ENCODE measurements at places on chromosomes 5 and 9.

DNA sequence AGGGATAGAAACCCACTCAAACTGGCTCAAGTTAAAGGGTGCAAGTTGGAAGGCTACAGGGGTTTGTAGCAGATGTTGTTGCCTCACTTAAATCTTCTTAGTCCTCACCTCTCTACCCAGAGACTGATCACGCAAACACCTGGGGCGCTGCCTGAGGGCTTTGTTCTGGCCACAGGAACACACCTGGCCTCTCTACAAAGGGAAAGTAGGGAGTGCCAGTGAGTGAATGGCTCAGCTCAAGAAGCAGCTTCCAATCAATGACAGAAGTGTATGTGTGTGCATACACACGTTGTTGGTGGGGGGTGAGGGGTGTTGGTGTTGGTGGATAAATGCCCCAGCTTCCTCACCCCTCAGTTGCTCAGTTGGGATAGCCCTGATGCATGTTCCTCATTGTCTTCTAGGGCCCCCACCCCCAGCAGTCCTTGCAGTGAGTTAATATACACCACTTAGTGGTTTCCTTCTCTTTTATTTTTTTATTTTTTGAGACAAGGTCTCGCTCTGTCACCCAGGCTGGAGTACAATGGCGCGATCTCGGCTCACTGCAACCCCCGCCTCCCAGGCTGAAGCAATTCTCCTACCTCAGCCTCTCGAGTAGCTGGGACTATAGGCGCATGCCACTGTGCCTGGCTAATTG is 30.6 kb upstream of the CTNNA1 start:
- DNase-seq = no peak

GRCh38 chr9:81666123-81666522 is 23.2 kb downstream of the TLE1 start:
- no peak for DNase-seq

- no peak for DNase-seq
These were observed 63.1 kb downstream of the CXXC5 start for GRCh38 chr5:139711067-139711905.

DNA sequence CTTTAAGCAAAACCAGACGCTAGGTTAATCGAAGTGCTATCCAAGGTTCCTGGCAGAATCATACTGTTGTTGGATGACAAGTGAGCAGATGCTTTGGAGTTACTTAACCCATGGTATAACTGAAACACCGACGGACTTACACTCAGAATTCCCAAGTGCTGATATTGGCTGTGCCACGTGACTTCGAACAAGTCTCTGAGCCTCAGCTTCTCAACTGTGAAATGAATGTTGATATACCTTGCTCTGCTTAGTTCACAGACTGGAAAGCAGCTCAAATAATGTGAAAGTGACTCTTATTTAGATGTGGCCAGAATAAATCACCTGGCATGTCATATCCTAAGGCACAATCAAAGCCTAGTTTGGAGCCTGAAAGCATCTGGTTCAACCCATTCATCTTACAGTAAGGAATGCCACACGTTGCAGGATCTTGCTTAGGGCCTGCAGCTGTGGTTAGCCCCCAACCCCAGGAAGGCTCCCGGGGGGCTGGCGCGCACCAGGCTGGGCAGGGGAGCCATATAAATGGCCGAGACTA is 759 bp downstream of the GEMIN5 start:
- no peak for DNase-seq

DNA sequence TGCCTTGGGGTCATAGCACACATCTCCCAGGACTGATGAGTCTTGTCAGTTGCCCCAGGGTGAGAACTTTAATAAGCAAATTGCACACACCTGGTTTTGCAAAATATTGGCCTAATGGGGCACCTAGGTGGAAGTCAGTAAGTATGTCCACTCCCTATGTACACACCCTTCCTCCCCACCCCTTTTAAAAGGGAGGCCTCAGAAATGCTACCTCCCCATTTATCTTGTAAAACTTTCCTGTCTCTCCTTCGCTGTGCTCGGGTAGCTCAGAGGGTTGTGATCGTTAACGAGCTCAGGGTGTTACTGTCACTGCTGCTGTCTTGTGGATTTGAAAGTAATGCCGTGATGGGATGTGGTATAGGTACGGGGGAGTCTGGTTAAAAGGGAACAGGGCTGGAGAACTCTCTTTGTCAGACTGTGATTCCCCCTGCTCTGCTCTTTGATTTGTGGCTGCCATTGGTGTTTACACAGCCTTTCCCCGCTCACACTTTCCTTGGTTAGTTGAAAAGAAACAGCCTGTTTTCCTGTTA is 26.2 kb downstream of the ZNF462 start:
- no peak for DNase-seq

DNA sequence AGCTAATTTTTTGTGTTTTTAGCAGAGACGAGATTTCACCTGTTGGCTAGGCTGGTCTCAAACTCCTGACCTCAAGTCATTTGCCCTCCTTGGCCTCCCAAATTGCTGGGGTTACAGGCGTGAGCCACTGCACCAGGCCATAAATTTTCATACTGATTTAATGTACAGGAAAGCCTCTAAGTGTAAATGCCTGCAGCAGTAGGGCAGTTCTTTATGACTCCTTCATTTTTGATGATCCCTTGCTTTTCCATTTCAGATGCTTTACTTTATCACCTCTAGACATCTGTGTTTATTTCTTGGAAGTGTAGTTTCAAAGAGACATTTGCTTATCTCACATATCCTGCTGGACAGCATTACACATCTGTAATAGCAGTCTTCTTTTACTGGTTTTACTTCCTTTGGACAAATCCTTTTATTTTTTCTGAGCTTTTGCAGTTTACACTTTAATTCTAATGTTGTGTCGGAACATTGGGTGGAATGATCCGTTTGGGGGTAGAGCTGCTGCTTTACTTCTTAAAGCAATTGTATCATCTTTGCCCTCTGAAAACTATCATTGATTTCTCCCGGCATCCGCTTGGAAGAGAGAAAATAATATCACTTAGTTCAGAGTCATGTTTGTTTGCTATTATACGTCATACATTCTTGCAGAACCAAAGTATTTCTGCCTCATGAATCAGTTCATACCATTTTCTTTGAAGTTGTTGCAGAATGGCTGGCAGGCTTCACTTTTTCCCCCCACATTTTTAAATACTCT is 36.0 kb downstream of the SCGB3A1 start:
- no peak for DNase-seq

GRCh38 chr5:177124486-177124991 is 9.0 kb upstream of the NSD1 start:
- no peak for DNase-seq

- DNase-seq = no peak
These were observed 9.9 kb downstream of the LEAP2 start for GRCh38 chr5:132883261-132883834.

DNA sequence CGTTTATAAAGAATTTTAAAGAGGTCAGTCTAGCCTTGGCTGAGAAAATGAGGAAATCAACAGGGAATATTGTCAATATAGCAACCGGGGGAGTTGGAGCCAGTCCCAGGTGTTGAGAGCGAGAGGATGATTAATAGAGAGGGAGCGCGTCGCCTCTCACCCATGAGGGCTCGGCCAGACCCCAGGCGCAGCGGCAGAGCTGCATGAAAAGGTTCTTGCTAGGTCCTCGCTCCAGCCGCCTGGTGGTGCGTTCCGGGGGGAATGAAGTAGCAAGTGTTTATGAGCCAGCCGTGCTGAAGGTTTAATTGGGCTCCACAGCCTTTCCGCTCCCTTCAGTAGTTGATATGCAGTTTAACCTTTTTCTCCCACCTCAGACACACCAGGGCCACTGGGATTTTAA is 167.3 kb upstream of the IRX1 start:
- no peak for DNase-seq

DNA sequence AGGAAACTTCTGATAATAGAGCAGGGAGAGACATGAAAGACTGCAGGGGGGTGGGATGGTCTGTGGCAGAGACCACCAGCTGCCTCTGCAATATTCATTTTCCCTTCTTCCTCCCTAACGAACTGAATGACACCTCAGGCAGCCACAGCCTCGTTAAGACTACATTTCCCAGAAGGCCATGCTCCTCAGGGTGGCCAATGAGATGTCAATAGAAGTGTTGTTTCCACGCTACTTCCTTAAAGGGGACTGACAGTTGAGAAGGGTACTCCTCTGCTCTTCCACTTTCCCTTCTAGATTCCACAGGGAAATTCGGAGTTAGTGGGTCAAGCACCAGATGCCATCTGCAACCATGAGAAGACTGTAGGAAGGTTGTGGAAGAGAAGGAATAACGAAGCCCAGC is 52.0 kb upstream of the DAPK1 start:
- peak; percentile 28 for DNase-seq

- DNase-seq = no peak
These were observed 44.2 kb upstream of the CKMT2 start for GRCh38 chr5:81188962-81189361.

GRCh38 chr5:145347026-145347616 is 488.0 kb downstream of the PRELID2 start:
- no peak for DNase-seq

- no peak for DNase-seq
These were observed 271.0 kb upstream of the HAPLN1 start for GRCh38 chr5:83991566-83992224.

- DNase-seq = no peak
These were observed 10.9 kb downstream of the ZNF169 start for GRCh38 chr9:94270009-94270408.

DNA sequence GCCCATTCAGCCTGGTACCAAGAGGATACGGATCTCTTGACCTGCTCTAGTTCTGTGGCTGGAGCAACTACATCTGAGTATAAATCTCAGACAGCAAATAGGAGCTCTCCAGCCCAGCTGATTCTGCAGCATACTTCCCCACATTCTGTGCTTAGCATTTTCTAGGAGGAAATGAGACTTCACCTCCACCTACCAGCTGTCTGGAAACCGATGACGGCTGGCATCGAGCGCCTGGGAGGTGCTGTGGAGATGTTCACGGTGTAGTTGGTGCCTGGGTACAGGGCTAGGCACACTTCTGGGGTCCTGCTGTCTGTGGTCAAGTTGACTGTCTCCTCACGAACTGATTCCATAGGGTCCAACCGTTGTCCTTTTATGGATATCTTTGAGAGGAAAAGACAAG is 63.6 kb downstream of the SUSD1 start:
- no peak for DNase-seq

DNA sequence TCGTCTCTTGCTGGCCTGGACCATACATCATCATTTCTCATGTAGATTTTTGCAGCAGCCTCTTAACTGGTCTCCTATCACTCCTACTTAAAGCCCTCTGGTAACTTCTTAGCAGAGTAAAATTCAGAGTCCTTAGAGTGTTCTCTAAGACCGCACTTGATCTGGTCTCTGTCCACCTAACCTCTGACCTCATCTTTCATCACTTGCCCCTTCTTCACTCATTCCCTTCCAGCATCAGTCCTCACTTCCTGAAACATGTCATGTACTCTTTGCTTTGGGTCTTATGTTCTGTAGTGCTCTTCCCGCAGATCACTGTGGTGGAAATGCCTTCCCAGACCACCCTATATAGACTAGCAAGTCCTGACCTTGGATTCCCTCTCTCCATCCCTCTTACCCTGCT is 9.8 kb downstream of the LARP1 start:
- no peak for DNase-seq

- DNase-seq = no peak
These were observed 5.7 kb upstream of the PRXL2C start for GRCh38 chr9:96660692-96661248.

- DNase-seq = no peak
These were observed 52.5 kb downstream of the FGF10 start for GRCh38 chr5:44336708-44337107.

DNA sequence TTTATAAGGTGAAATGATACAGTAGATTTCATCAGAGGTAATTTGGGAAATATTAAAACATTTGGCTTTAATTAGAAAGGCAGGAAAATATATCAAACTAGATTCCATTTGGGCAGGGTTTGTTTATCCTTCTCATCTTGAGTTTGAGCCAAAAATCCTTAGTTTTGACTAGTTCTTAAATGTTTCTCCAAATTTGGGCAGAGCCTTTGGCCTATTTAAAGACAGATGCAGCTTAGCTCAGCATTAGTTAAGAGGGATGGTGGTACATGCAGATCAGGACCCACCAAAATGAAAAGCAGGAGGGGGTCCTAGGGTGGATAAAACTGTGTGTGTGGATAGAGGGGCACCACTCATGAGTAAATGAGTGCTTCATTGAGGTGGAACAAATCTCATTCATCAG is 20.3 kb upstream of the ARRDC3 start:
- no peak for DNase-seq

DNA sequence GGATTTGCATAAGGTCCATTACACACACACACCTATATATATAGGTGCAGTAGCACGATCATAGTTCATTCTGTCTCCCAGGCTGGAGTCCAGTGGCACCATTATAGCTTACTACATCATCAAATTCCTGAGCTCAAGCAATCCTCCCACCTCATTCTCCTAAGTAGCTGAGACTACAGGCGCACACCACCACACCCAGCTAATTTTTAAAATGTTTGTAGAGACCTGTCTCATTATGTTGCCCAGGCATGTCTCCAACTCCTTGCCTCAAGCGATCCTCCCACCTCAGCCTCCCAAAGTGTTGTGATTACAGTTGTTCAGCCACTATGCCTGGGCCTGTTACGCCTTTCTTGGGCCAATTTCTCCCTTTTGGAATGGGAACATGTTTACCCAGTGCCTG is 39.7 kb downstream of the DNAJB5 start:
- no peak for DNase-seq

DNA sequence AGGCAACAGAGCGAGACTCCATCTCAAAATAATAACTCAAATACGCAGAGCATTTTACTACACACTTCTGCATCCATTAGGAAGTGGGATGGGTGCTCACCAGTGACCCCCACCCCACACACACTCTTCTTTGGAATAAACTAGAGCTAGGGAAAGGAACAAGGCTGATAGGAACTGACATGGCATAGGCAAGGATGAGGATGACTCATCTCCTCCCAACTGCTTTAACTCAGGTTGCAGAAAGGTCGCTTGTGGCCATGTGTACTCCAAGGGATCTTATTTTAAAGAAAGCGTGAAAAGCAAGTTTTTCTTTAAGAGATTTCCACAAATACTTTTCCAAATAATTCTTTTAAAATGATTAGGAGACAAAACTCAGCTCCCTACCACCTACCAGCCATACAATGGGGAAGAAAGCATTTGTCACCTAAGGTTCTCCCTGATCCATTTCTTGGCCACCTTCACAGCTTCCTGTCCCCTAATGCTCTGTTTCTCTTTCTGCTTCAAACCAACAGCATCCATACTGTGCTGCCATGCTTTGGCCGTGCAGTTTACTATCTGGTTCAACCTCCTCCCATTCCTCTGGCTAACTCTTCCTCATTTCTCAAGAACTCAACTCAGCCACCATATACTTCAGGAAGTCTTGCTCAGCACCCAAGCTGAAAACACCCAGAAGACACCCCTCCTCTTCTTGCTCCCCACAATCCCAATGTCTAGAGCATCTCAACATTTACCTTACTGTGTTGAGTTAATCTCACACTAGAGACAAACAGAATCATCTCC is 211.9 kb downstream of the ACTL7B start:
- DNase-seq = no peak

DNA sequence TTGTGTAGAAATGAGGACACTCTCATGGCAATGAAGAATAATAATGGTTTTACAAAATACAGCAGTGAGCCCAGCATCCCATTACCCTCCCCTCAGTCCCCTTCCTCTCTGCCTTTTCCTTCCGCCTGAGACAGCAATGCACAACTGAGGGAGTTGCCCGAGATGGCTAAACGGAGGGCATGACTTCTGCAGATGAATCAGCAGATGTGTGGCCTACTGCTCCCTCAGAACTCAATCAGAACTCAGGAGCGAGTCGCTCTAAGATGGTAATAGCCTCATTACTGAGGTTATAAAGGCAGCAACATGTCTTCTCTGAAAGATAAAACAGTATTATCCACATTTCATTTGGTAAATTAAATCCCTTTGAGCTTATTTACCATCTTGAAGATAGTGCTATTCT is 326.6 kb downstream of the ENC1 start:
- DNase-seq = no peak

GRCh38 chr9:32454280-32454679 is 69.8 kb downstream of the ACO1 start:
- no peak for DNase-seq

GRCh38 chr9:123406016-123406415 is 50.0 kb downstream of the CRB2 start:
- DNase-seq = no peak
